ENCODE measurements at places on chromosomes 6 and 20.

GRCh38 chr6:34593701-34594100, 37.6 kb upstream of the SPDEF start:
- DNase-seq: no peak

- DNase-seq: no peak
These were observed 37.0 kb upstream of the HLA-G start for GRCh38 chr6:29790626-29791025.

GRCh38 chr6:109305028-109305427, 77.2 kb downstream of the CD164 start:
- no peak for DNase-seq

GRCh38 chr6:85465762-85466161, 15.9 kb downstream of the NT5E start:
- no peak for DNase-seq
